ENCODE measurements at places on chromosomes 11 and 22.

DNA sequence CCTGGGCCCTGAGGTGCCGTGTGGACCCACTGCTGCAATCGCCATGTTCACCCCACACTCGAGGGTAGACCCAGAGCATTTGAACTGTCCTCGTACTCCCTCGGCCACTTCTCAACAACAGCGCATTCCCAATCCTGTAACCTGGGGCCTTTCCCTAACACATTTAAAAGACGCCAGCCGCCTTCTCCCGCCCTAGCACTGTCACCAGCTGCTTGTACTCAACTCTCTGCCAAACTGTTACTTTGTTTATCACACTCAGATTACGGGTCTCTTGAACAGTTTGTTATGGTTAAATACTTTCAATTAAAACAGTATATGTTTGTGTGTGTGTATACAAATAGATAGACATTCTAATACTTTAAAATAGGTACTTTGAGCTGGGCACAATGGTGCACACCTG lies 20.7 kb downstream of the CDKN1C start:
- DNase-seq = no peak

DNA sequence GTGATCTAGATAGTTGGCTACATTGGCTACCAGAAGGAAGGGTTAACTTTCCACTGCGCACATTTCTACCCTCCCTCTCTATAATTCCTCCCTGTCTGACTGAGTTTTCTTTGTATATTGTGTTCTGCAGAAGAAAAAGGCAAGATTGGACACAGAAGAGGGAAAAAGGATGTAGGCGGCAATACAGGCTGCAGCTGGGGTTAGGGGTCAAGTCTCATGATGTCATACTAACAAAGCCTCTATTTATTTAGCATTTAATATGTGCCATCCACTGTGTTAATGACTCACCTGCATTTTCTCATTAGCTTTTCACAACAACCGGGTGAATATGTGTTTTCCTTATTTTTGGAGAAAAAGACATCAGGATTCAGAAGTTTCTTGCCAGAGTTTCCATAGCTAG lies 2.0 kb downstream of the FAM83F start:
- no peak for DNase-seq

DNA sequence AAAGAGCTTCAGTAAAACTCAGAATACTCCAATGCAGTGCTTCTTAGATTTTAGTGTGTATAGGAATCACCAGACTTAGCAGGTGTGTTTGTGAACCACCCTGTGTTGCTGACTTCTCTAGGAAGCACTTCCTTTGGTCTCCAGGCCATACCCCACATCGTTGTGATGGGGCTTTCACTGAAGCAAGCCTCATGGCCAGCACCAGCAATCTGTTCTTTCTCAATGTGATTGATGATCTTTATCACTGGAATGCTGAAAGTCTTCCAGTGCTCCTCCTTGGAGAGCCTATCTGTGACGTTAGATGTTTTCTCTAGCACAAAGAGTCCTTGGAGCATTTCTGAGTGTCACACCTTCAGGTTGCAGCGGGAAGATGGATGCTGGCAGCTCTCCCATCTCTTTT lies 280.5 kb downstream of the DDX10 start:
- no peak for DNase-seq

DNA sequence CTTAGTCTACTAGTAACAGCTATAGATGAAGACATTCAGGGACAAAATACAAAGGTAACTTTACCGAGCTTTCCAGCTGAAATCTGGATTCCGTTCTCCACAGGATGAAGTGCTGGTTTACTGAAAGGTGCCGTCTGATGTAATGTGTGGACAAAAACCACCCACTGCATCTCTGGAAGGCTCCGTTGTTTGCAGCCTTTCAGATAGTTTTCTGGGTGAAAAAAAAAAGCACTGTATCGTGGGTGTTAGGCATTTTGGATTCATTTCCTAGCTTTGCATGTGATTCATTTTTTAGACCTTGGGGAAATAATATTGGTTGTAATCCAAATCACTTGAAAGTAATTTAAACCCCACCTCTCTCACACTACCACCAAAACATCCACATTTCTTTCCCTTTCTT lies 10.4 kb downstream of the JAM3 start:
- no peak for DNase-seq

DNA sequence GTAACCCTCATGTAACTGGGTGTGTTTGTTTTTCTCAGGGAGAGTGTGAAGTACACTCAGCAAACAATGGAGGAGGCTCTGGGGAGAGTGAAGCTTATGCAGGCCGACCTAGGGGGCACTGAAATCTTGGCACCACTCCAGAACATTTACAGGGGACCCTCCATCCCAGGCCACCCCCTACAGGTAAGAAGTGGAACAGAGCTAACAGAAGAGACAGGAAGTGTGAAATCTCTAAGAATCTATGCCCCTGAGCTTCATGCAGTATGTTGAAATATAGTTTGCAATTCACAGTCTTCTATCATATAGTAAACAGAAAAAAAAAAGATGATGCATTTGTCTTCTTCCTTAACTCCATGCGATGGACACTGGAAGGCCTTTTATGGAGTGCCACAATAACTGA lies 8.4 kb downstream of the VWA5A start:
- DNase-seq = no peak

Measured in HS-5 (cell line).